ENCODE measurements at places on chromosomes 4 and X.
A peak's percentile ranks its signal among the peaks of the same experiment; 100 is the strongest.

DNA sequence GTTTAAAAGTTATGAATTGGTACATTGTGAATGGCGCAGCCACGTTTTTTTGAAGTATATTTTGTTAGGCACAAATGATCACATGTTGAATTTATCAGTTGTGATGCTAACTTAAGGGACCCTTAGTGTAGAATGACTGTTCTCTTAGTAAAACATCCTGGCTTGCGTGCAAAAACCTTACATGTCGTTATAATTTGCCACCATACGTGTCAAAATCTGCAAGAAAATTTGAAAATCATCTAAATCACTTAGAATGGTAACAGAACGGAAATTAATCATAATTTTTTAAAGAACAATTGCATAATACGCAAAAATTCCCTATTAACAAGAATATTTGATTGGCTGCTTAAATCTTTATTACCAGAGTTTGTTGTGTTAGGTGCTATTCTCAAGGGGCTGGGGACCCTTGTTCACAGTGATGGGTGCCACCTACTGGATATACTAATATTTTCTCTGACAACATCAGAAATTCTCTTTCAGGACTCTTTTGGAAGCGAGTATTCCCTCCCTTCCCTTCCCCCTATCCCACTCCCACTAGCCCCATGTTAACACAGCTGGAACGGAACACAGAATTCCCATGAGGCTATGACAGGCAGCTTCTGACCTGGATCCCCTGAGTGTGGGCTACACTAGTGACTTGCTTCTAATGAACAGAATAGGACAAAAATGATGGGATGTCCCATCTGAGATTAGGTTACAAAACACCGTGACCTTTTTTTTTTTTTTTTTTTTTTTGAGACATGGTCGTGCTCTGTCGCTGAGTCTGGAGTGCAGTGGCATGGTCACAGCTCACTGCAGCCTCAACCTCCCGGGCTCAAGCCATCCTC is 71.8 kb downstream of the SUPT20HL2 start:
- peak; percentile 3 for DNase-seq

DNA sequence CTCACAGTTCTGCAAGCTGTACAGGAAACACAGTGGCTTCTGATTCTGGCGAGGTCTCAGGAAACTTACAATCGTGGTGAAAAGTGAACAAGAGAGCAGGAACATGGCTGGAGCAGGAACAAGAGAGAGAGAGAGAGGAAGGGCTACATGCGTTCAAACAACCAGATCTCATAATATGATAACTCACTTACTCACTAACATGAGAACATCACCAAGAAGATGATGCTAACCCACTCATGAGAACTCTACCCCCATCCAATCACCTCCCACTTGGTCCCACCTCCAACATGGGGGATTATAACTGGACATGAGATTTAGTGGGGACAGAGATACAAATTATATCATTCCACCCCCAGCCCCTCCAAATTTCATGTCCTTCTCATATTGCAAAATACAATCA is 9.8 kb upstream of the TLR1 start:
- DNase-seq: no peak

GRCh38 chr4:108425988-108426387 is 194.4 kb upstream of the RPL34 start:
- DNase-seq: no peak

- DNase-seq: peak; percentile 12
Observed at GRCh38 chr4:10403633-10404445, 53.4 kb downstream of the ZNF518B start.

DNA sequence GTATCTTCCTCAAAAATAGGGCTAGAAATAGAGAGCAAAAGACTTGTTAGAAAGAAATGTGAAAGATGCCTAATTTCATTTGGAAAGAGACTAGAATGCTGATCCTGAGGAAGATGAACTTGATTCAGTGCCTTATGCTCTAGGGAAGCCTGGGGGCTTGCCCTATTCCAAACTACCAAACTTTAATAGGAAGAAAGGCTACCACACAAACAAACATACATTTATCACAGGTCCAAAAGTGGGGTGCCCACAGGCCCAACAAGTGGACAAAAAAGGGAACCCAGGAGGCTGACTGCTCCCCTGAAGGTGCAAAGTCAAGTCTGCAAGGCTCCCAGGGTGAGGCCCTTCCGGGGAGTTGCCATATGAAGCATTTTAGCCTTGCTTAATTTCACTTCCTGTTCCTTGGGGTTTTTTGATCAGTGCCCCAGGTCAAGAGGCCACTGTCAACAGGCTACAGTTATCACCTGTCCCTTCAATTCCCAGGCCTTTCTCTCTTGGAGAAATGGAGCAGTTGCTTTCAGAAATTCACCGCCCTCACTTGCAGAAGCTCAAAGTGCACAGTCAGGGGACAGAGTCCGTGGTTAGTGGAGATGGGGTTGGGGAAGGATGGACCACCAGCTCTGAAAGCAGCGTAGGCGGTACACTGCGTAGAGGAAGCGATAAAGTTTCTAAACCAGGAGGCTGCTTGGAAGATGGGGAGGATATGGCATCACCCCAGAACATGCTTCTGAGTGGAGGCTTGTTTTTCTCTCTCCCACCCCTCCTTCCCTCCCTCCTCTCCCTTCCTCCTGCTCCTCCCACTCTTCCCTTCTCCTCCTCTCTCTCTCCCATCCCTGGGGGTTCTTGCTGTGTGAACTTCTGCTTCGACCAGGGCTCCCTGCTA is 36.4 kb downstream of the TMEM154 start:
- DNase-seq: no peak

GRCh38 chr4:151538963-151539362 is 130.0 kb downstream of the FHIP1A start:
- no peak for DNase-seq

DNA sequence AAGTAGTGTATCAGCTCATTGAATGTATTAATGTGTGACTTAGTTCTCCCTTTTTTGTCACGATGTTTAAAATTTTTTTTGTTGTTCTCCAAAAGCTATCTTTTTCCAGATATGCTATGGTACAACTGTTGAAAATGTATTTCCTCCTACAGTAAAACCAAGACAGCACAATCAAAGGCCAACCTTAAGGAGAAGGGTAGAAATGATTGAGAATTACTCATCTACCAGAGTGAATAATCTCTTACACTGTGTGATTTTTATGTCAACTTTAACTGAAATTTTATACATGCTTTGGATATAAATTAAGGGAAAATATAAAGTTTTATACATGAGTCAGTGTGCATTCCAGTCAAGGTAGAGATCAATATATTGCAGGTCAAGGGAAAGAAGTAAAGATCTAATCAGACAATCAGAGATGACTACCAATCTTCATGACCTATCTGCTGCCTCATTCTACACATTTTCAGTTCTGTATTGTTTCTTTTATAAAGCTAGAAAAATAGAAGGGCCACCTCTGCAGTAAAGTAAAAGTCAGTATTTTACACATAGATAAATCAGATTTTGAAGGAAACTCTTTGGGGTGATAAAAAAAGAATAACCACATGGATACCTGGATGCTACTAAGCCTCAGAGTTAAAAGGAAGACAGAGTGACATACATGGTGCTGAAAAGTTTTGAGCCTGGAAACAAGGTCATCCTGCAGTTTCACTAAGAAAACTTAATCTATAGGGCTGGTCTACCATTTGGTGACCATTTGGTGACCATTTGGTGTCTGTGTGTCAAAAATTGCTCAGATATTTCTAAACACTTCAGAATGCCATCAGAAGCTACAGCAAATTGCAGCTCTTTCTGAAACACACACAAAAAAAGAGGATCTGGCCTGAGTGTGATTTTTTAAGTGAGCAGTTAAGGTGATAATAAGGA is 1.6 kb downstream of the FAM13A start:
- DNase-seq: no peak

DNA sequence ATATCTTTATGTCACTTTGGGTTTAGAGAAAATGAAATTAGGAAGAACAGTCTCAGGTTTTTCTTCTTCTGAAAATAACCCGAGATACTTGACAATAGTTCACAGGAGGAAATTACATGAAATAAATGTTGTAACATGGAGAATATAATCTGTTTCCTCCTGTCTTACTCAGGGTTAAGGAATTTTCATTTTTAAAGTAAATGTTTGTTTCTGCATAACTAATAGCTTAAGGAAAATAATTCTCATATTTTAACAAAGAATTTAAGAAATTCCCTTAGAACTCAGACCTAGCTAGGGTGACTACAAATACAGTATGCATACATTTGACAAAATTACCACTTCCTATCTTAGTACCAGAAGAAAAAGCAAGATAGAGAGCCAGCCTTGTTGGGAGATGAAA is 17.2 kb upstream of the SPRY1 start:
- DNase-seq: no peak

DNA sequence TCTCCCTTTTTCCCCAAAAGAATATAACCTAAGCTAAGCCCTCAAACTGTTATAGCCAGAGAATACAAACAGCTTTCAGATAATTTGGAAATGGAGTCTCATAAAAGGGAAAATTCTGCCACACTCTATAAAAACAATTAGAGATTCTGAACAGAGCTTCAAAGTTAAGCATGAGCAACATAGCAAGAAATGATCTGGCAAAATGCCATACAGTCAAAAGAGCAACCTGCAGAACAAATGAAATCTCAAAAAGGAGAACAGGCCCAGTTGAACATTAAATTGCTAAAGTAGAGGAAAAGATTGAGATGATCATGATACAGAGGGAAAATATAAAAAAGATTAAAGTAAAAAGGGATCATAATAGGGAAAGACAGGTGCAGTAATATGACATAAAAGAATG is 250.5 kb downstream of the TLL1 start:
- no peak for DNase-seq

GRCh38 chr4:2081540-2081939 is 22.4 kb downstream of the NAT8L start:
- no peak for DNase-seq

DNA sequence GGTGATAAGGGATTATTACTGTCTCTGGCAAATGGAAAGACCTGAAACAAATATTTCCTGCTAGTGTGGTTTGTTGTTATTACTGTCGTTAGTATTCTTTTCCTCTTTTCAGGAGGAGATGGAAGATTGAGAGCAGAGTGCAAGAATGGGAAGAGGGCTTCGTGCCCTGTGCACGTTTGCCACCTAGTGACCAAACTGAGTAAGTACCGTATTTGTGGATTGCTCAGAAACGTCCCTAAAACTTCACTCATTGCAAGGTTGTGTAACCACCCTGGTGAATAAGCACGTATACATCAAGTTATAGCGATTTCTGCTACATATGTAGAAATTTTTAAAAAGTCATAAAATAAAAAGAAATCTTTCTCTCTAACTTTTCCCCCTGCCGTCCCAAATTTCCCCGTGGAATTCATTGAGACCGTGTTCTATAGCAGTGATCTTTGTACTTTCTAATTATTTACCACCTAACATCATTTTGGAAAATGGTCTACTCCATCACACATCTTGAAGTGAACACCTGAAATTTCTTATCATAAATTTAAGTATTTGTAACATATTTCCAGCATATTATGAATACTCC is 24.3 kb downstream of the LINC00632 start:
- no peak for DNase-seq

GRCh38 chrX:25968920-25969319 is 169.2 kb upstream of the MAGEB18 start:
- DNase-seq: peak; percentile 36

- no peak for DNase-seq
Observed at GRCh38 chrX:31217084-31217483, 145.2 kb upstream of the FTHL17 start.

GRCh38 chr4:159685340-159686092 is 582.6 kb downstream of the RAPGEF2 start:
- no peak for DNase-seq

DNA sequence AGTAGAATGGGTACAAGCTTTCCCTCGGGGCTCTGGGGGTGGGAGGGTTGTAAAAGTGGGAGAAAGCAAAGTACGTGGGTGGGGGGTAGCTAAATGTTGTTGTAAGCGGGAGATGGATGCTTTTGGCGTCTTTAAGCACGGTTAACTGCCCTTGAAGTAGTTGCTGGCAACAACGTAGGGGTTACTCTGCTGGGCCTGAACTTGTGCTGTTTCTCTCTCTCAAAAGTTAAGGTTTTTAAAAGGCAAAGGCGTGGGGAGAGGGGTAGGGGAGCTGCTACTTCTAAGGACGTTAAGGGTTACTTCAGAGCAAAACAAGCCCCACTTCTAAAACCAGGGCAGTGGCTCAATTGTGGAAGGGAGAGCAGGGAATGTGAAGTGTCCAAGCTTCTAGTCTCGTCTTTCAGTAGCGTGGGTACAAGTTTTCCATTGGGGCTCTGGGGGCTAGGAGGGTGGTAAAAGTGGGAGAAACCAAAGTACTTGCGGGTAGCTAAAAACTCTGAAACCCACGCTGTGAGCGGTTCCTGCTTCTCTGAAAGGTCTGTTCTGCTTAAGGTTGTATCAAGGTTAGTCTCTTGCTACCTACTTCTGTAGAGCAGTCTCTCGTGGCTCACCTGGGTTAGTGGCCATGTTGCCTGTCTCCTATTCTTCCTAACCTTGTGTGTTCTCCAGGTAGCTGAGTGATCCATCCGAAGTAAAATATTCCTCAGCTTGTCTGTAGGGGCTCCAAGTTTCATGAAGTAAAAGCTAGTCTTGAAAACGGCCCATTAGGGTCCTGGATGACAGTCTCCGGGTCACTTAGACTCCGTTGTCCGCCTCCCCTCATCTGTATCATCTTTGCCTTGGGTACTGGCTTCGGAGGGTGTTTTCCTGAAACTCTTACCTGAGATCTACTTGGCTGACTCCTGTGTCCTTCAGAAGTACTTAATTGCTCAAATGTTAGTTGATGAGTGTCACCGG is 1.7 kb upstream of the WDR1 start:
- DNase-seq: no peak

DNA sequence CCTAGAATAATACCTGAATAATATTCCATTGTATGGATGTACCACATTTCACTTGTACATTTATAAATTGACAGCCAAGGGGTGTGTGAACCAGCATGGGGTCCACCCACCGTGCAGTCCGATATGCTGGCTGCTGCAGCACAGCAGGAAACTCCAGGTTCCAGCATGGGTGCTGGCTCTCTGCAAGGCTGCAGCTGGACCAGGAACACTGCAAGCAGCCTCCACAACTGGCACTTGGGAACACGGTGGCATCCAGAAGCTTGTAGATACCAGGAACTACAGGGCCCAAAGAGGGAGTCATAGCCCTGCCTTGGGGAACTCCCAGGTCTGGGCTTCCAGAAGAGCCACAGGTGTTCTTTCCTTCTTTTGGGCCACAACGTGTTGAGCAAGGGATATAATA is 91.2 kb downstream of the NXF2 start:
- DNase-seq: no peak
